Glutamatergic neuron (in vitro differentiated cells): ENCODE measurements at places on chromosomes 3 and 15.

- DNase-seq: no peak
Observed at GRCh38 chr3:77014226-77014625, 25.7 kb upstream of the ROBO2 start.

- DNase-seq: no peak
Observed at GRCh38 chr3:119562307-119562961, 3.0 kb upstream of the CD80 start.

DNA sequence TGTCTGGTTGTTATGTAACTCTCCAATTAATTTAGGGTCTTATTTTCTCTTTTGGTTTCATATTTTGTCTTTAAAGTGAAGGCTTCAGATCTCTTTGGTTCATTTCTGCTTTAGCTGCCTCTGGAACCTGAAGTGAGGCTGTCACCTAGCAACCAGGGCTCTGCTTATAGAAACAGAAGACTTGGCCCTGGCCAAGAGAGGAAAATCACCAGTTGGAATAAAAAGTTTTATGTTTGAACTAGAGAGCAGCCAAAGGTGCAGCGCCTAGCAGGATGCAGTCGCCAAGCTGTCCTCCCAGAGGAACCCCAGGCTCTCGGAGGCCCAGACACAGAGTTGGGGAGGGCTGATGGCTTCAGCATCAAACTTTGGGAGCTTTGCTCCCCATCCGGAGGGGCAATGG lies 41.1 kb downstream of the LYZL4 start:
- DNase-seq: no peak

DNA sequence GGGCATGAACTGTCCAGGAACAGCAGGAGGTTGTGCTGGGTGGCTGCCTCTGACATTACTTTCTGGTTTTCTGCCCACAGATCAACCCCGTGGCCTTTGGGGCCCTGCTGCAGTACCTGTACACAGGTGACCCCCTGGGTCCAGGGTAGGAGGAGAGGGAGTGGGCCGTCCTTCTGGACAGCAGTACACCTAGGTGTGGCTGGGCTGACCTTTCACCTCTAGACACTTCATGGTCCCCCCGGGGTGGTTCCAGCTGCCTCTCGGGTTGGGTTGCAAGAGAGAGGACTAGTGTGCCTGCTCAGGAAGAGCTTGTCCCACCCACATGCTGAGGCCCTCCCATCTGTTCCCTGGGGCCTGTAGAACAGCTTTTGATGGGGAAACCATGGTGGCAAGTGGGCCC lies 3.7 kb downstream of the ABTB1 start:
- DNase-seq: no peak

DNA sequence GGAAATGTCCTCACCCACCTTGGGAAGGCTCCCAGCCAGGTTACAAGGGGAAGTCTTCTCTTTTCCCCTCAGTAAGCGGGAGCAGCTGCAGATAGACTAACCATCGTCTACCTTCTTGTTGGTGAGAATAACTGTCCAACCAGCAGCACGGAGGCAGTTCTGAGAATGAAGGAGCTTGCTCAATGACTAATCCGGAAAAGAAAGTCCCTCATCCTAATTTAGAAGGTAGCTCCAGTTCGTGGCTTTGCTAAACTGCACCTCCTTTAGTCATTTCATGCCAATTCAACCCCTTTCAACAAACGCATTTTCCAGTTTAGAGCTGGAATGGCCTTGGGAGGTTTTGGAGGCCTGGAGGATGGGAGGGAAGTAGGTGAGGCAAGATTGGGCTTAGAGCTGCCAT lies 527.4 kb upstream of the PROK2 start:
- DNase-seq: no peak

- no peak for DNase-seq
Observed at GRCh38 chr3:194905696-194906095, 220.0 kb downstream of the FAM43A start.

GRCh38 chr3:172138193-172138537 lies 98.8 kb downstream of the FNDC3B start:
- DNase-seq: no peak

DNA sequence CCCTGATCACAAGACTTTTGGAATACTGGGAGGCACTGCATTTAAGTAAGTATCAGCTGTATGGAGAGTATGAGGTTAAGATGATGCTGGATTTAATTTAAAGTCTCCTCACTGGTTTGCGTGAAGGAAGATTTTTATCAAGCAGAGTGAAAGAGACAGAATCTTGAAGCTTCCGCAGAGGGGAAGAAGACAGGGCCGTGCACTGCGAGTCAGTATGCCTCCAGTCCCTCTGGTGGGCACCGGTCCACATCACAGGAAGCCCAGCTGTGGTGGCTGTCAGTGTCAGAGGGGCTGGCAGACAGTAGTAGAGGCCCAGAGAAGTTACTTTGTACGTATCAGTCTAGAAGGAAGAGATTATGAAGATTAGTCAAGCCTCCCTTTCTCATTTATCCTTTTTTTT lies 379.0 kb upstream of the TPRG1 start:
- peak; percentile 56 for DNase-seq

DNA sequence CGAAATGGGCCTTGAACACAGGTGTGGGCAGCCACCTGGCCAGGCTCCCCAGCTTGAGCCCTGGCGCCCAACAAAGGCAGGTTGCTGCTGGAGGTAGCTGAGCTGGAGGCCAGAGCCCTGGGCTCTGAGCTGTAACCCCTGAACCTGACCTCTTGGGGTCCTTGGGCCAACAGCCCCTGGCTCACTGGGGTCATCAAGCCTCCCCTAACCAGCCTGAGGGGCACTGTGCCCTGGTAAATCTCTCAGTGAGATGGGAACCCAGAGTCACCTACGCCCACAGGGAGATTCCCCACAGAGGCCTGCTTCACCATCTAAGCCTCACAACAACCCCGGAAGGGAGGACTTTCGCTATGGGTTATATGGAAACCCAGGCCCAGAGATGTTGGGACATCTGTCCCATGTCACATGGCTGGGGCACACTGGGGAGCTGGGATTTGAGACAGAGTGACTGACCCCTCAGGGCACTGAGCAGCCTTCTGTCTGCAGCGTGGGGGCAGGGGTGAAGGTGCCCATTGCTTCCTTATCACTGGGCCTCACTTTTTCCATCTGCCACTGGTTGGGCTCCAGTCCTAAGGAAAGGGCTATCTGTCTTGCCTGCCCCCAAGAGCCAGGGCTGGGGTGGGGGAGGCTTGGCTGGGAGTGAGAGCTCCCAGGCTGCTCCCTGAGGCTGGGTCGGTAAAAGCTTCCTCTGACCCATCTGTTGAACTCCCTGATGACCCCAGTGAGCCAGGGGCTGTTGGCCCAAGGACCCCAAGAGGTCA lies 59.1 kb downstream of the IQSEC1 start:
- no peak for DNase-seq

DNA sequence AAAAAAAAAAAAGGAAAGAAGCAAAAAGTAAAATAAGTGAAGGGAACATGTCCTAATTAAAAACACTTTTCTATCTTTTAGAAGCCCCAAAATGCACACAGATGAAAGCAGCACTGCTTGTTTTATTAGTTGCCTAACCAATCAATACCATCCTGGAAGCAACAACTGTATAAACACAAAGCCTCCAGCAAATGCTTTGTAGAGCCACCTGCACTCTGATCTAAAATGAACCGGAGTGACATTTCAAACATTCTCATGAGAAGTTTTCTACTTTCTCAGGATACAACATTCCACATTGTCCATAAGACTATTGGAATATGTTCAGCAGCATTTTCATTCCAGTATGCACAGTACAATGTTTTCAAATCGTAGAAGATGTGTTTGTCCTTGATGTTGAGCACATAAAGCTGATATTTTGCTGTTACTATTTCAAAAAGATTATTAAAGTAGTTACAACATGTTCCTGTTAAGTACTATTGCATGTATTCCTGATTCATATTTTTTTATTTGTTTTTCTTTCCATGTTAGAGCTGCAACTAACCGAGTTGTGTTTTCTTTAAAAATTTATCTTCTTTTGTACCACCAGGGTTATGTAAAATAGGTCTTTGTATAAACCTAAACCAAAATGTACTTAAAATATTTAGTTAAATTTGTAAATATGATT lies 50.3 kb upstream of the PLSCR5 start:
- no peak for DNase-seq

DNA sequence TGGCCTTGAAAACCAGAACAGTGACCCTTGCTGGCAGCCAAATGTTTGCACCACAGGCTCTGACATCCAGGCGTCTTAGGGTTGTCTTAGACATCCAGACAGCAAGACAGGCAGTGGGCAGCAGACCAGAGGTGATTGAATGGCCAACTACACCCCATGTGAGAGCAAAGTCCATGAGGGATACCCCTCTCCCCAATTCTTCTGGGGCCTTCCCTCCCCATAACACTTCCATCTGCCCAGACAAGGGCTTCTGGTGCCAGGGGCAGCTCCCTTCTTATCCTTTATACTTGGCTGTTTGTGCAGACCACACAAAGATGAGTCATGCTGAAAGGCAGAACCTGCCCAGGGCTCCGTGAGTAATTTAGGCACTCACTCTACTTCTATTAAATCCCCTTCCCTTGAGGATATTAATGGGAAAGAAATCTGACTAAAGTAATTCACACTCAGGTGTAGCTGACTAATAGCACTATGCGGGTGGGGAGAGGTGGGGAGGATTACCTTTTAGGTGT lies 257.9 kb downstream of the UACA start:
- DNase-seq: no peak

GRCh38 chr15:74252291-74252690 lies 16.2 kb downstream of the CCDC33 start:
- no peak for DNase-seq

GRCh38 chr15:63918901-63919348 lies 85.2 kb upstream of the HERC1 start:
- DNase-seq: no peak

DNA sequence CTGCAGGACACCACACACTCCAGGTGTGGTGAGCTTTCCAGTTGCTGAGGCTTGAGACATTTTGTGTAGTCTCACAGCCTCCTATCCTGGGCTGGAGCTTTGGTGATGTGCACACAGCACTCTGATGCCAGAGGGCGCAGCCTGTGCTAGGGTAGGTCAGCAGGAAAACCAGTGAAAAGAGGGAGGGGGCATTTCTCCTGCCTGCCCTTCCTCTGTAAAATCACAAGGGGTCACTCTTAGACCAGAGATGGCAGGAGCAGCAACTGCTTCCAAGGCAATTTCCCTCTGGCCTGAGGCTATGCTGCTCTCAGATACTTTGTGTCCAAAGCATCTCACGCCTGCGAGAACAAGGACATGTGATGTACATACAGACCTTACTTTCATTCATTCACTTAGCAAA lies 16.5 kb upstream of the MUSTN1 start:
- DNase-seq: peak; percentile 59

GRCh38 chr3:41710646-41711388 lies 251.1 kb downstream of the ULK4 start:
- no peak for DNase-seq

GRCh38 chr3:150253622-150254021 lies 154.5 kb upstream of the TSC22D2 start:
- no peak for DNase-seq

GRCh38 chr3:185076219-185076618 lies 76.6 kb downstream of the C3orf70 start:
- DNase-seq: no peak

- DNase-seq: no peak
Observed at GRCh38 chr3:169389211-169389924, 274.1 kb downstream of the MECOM start.

DNA sequence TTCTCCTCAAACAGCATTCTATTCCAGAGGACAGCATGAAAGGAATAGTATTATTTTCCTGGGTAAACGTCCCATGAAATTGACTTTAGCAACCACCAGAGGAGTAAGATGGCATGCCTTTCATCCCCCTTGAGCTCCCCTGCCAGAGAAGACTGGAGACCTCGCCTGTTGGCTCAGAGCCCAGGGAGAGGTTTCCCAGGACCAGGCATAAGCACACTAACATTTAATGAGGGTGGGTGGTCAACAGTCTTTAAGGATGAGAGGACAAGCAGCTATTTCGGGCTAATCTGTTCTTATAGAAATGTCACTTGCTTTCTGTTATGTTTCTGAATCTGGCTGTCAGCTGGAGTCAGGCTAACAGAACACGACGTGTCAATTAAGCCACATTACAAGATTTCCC lies 390.5 kb downstream of the GABRG3 start:
- DNase-seq: no peak

GRCh38 chr3:13105896-13106250 lies 32.6 kb upstream of the IQSEC1 start:
- no peak for DNase-seq

DNA sequence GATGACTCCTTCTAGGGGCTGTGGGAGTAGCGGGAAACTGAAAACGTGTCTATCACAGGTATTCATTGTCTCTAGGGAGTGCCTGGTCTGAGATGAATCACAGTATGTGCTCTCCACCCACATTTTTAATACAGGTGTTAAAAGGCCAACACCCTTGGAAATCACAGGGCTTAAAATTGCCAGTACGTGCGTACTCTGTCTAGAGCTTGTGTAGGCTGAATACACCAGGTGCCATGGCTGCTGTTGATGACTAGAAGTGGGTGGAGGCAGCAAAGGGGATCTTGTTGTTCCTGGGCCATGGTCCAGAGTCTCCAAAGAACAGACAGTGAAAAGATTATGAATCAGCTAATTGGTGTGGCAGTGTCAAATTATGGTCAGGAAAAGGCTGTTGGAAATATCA lies 35.1 kb upstream of the P3H2 start:
- no peak for DNase-seq

GRCh38 chr15:91589360-91589759 lies 264.1 kb upstream of the SLCO3A1 start:
- DNase-seq: no peak
